Hypothalamus (tissue), 51 donors: ENCODE measurements at places on chromosomes 12 and 14.

DNA sequence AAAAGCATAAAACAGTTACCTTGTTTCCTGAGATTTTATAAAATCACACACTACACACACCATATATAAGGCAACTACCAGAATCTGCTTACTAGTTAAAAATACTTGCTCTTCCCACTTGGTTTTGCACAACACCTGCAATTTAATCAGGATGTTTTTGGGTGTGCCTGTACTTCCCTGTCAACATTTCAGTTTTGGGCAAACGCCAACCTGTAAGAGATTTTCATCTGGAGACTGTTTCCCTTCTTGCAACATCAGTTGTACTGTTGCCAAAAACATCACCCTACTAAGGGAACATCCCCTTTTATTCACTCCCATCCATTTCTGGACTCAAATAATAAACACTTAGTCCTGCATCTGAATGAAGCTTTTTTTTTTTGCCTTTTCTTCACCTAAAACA lies 172.3 kb downstream of the DUSP6 start:
- no peak for DNase-seq

GRCh38 chr12:46477541-46477940 lies 105.0 kb upstream of the SLC38A2 start:
- no peak for DNase-seq

GRCh38 chr14:58098507-58098906 lies 53.5 kb downstream of the ARMH4 start:
- no peak for DNase-seq

- no peak for DNase-seq
Observed at GRCh38 chr12:84791444-84791843, 121.2 kb downstream of the SLC6A15 start.

DNA sequence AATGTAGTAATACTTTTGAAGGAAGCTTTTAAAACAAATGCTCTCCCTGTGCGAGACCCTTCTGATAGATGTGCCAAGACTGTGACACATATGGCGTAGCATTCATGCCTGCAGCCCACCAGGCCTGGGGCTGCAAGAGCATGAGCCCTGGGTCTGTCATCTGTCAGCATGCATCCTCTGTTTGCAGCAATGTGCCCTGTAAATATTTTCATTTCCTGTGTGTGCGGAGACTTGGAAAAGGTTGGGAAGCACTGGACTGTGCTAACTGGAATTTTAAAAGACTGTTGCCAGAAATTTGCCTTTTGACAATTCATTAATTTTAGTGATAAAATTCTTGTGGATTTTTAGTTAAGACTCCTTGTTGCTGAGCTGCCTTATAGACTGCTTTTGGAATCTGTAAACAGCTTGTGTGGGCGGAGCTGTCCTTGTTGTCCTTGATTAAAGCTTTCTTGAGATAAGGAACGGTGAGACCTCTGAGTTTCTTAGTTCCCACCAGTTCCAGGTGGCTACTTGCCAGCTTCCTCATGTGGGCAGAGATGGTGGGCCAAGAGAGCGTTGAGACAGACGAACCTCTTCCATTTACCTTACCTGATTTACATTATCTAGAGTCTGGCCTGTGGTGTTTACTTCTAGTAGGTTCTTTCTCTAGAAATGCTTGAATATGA lies 23.4 kb downstream of the MARK3 start:
- no peak for DNase-seq

- DNase-seq = no peak
Observed at GRCh38 chr14:101152855-101153254, 249.3 kb upstream of the RTL1 start.

- DNase-seq = no peak
Observed at GRCh38 chr12:114361545-114361944, 44.4 kb downstream of the TBX5 start.

- no peak for DNase-seq
Observed at GRCh38 chr14:53881161-53881871, 75.3 kb downstream of the BMP4 start.

DNA sequence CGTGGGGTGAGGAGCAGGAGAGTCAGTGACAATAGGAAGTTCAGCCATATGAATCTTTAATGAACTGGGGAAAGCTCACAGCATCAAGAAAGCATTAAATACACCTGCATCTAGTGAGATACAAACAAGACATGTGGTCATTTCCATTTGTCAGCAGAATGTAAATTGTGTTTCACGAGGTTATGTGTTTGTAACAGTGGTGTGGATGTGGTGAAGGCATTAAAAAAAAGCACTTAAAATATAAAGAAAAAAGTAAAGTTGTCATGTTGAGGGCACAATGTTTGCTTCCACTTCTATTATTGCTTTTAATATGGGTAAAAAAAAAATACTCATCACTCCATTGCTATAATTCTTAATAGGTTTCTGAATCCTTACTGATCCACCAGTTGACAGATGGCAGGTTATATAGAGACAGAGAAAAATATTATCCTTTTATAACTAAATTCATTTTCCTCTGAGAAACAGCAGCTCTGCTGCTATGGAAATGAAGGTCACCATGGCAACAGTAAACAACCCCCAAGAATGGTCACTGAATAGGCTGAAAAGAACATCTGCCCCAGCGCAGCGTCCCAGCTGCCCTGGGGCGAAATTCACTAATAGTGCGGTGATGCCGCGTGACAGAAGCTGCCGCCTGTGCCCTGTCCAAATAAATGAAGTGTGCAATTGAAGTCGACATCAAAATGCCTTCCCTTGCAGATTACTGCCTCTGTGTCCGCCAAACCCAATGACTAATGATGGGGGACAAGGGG lies 226.1 kb downstream of the FOXN3 start:
- no peak for DNase-seq

GRCh38 chr14:63672417-63673180 lies 30.9 kb upstream of the WDR89 start:
- no peak for DNase-seq
